ENCODE measurements at places on chromosomes 6 and 20. TPM values are rescaled to one million over a fixed set of nuclear protein-coding genes. Genes with fewer than 3 reads are reported as not detected.

The SOX18 gene
- not detected for total RNA-seq

The PROKR2 gene
- not detected for total RNA-seq

The LTB gene
- total RNA-seq = not detected

The VSX1 gene
- not detected for total RNA-seq

DNA sequence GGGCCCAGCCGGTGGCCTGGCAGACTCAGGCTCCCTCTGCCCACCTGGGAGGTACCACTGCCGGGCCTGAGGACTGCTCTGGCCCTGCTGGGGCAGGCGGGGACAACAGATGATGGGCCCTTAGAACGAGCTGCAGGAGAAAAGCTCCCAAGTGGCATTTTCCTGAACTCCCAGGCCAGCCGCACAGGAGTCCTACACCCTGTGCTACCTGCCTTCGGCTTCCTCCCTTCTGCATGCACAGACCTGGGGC is 41.3 kb downstream of the DSTN start:
- peaks cover 52% of the 10 kb centered on the region for H3K4me1 ChIP-seq
- peak overlapping the region; percentile 40 for H3K27ac ChIP-seq
- H3K27me3 ChIP-seq = no peaks in the 10 kb centered on the region

- no peaks in the 10 kb centered on the region for H3K27me3 ChIP-seq
- no peaks in the 10 kb centered on the region for H3K4me1 ChIP-seq
- H3K27ac ChIP-seq = no peak overlapping the region
- DNase-seq = no peak
- H3K4me3 ChIP-seq = no peak overlapping the region
Observed at GRCh38 chr6:166716910-166717617, 90.0 kb upstream of the RPS6KA2 start.
